Left ventricle myocardium inferior (tissue), 1 donor: ENCODE measurements at places on chromosomes 11 and 22. TPM values are rescaled to one million over a fixed set of nuclear protein-coding genes. Genes with fewer than 3 reads are reported as not detected.

Gene ABCC8
- total RNA-seq = 1.1 TPM

Gene TAF6L
- 8.0 TPM for total RNA-seq

Gene OR10A2
- total RNA-seq = not detected

Gene KRTAP5-9
- not detected for total RNA-seq

Gene OR4X2
- total RNA-seq = not detected

Gene RIC3
- 12.9 TPM for total RNA-seq

DNA sequence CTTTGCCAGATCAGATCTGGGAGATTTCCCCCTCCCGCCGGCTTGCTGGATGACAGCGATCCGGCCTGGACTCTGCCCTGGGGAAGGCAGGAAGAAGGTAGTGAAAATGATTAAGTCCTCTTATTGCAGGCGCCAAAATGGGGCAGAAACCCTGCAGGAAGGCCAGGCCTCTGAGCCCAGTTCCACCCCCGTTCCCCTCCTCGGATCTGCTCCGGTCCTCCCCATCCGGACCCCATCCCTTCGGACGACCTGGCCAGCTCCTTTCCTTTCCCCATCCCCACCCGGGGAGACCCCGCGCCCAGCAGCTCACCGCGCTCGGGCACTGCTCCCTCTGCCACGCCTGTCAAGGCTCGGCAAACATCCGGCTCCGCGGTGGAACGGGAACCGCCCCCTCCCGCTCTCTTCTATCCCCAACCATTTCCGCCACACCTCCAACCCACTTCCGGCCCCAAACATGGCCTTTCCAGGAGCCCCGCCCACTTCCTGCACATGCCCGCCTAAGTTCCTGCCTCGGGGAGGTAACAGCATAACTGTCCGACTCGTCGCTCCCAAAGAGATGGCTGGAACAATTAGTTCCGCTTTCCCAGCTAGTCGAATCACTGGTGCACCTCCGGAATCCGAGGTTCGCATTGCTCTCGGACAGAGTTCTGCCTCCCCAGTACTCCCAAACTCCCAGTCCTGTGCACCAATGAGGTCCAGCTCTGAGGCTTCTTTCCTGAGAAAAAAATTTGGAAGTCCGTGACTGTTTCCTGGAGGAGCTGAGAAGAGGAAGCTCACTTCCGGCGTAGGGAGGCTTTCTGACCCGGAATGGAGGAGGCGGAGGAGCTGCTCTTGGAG, at the start of the genes ARHGAP1 and ZNF408:
TSS of gene ARHGAP1 (minus strand) at position 379 of the 837 bp plus-strand sequence. CDS start 4,512 bp downstream, outside the sequence.
TSS of gene ZNF408 (plus strand) at position 791 of the 837 bp plus-strand sequence. CDS start at position 808, 17 bp downstream.
- H3K36me3 ChIP-seq = peaks cover 44% of the 10 kb centered on the region
- peaks cover 75% of the 10 kb centered on the region for H3K4me1 ChIP-seq

GRCh38 chr22:17575151-17575550, 11.9 kb downstream of the SLC25A18 start:
- peaks cover 54% of the 10 kb centered on the region for H3K4me1 ChIP-seq
- H3K36me3 ChIP-seq = no peaks in the 10 kb centered on the region
- H3K27me3 ChIP-seq = no peaks in the 10 kb centered on the region
- no peak overlapping the region for H3K4me3 ChIP-seq
- DNase-seq = no peak

DNA sequence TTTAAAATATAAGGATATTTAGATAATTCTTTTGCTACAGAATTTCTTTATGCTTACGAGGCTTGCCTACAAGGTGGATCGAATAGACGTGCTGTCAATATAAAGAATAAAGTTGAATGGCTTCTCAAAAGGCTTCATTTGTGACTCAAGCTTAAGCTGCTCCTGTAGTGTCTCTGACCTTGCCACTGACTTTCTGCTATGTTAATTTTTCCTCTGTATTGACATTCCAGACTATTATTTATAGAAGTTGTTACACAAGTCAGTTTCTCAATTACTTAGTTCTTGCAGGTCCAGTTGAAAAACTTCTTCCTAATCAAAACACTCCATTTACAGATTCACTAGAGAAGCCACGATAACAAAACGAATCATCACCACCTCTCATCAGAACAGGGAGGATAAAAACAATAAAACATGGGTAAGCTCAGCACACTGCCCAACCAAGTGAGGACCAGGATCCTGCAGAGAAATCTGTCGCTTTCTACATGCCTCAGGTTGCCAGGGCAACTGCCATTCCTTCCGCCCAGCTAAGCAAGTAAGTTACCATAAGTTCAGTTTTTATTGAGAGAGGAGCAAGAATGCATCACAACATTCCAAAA, 39.0 kb upstream of the CHKA start:
- H3K27me3 ChIP-seq = no peaks in the 10 kb centered on the region
- H3K27ac ChIP-seq = peak overlapping the region; percentile 31
- H3K36me3 ChIP-seq = peaks cover 41% of the 10 kb centered on the region

- no peak overlapping the region for H3K27ac ChIP-seq
- no peaks in the 10 kb centered on the region for H3K27me3 ChIP-seq
- H3K4me1 ChIP-seq = no peaks in the 10 kb centered on the region
- no peaks in the 10 kb centered on the region for H3K36me3 ChIP-seq
Measured at GRCh38 chr11:129267716-129268115, 75.6 kb upstream of the ARHGAP32 start.

- no peak overlapping the region for H3K4me3 ChIP-seq
- H3K27ac ChIP-seq = peak overlapping the region; percentile 5
- DNase-seq = no peak
Measured at GRCh38 chr22:45516923-45517675, 14.4 kb downstream of the FBLN1 start.

DNA sequence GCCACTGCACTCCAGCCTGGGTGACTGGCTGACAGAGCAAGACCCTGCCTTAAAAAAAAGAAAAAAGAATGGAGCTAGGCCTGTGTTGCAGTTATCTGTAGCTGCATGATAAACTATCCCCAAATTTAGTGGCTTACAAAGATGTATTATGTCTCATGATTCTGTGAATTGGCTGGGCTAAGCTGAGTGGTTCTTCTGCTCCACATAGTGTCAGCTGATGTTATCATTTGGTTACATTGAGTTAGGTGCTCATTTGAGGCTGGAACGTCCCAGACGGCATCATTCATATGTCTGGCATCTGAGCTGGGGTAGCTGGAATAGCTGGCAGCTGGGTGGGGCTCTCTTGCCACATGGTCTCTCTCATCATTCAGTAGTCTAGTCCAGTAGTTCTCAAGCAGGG, 8.2 kb upstream of the ASCC2 start:
- H3K4me3 ChIP-seq = no peak overlapping the region
- no peak overlapping the region for H3K27ac ChIP-seq
- no peaks in the 10 kb centered on the region for H3K36me3 ChIP-seq
- no peak for DNase-seq
- H3K27me3 ChIP-seq = no peaks in the 10 kb centered on the region

DNA sequence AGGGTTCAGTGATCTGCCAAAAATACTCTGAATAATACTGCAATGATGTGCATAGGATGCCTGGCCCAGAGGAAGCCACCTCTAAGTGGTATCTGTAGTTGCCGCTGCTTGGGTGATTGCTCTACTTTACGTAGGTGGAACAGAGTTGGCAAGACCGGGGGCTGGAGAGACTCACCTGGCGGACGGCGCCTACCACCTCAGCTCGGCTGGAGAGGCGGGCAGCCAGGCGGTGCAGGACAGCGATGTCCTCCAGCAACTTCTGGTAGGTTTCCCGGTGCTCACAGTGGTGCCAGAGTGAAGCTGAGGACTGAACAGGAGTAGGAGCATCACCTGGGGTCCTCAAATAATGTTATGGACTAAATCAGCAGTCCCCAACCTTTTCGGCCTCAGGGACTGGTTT, 34.5 kb upstream of the LYVE1 start:
- peaks cover 40% of the 10 kb centered on the region for H3K4me1 ChIP-seq
- H3K4me3 ChIP-seq = no peak overlapping the region
- H3K27me3 ChIP-seq = no peaks in the 10 kb centered on the region
- no peak for DNase-seq
- H3K36me3 ChIP-seq = no peaks in the 10 kb centered on the region

DNA sequence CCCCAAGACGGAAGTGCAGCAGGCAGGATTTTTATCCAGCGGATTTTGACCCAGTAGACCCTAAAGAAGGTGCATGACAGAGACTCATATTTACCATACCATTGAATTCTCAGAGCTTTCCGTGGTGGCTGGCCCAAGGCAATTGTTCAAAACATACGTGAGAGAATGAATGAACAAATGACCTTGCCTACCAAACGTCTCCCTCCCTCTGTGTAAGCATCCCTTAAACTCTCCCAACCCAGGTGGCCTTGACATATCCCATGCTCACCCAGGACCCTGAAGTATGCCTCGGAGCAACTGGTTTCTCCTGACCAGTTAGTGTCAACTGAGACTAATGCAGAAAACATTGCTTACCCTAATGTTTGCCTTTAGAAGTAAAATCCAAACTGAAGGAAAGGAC, 154.9 kb downstream of the TEAD1 start:
- no peaks in the 10 kb centered on the region for H3K27me3 ChIP-seq
- peak overlapping the region; percentile 60 for H3K4me3 ChIP-seq
- DNase-seq = no peak
- H3K36me3 ChIP-seq = no peaks in the 10 kb centered on the region
- H3K4me1 ChIP-seq = peaks cover 63% of the 10 kb centered on the region
- H3K27ac ChIP-seq = peak overlapping the region; percentile 81

GRCh38 chr11:70064726-70065317, 13.3 kb upstream of the ANO1 start:
- no peak overlapping the region for H3K27ac ChIP-seq
- H3K27me3 ChIP-seq = peaks cover 65% of the 10 kb centered on the region
- H3K4me1 ChIP-seq = peaks cover 8% of the 10 kb centered on the region

- no peak for DNase-seq
- H3K36me3 ChIP-seq = no peaks in the 10 kb centered on the region
- H3K27ac ChIP-seq = no peak overlapping the region
- H3K4me1 ChIP-seq = no peaks in the 10 kb centered on the region
- H3K27me3 ChIP-seq = no peaks in the 10 kb centered on the region
- no peak overlapping the region for H3K4me3 ChIP-seq
Measured at GRCh38 chr11:95563173-95563572, 226.4 kb downstream of the FAM76B start.

GRCh38 chr11:114280696-114281095, 15.5 kb upstream of the NNMT start:
- H3K4me3 ChIP-seq = no peak overlapping the region
- peak; percentile 48 for DNase-seq
- H3K4me1 ChIP-seq = peaks cover 25% of the 10 kb centered on the region
- peak overlapping the region; percentile 4 for H3K27ac ChIP-seq
- peaks cover 10% of the 10 kb centered on the region for H3K27me3 ChIP-seq
- H3K36me3 ChIP-seq = no peaks in the 10 kb centered on the region

DNA sequence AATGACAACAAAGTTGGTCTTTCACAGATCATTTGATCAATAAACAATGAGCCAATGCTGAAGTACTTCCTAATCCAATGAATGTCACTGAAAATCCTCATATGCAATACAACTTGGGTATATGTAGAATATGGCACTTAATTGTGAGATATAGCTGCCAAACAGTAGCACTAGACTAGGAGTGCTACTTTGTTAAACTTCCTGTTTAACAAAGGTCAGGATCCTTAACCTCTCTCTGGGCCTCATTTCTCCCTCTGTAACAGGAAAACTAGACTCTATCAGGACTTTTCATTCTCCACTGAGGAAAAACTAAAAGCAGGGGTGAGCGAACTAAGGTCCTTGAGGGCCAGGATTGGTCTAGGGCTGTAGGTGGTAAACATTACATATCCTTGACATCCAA, 56.1 kb downstream of the PITPNB start:
- H3K4me1 ChIP-seq = peaks cover 59% of the 10 kb centered on the region
- H3K36me3 ChIP-seq = peaks cover 21% of the 10 kb centered on the region
- DNase-seq = no peak
- peak overlapping the region; percentile 18 for H3K27ac ChIP-seq
- H3K4me3 ChIP-seq = no peak overlapping the region
- H3K27me3 ChIP-seq = no peaks in the 10 kb centered on the region
